ENCODE measurements at places on chromosomes 2 and 18. TPM values are rescaled to one million over a fixed set of nuclear protein-coding genes. Genes with fewer than 3 reads are reported as not detected.

The SCN9A gene
- polyA plus RNA-seq = 6.1 TPM

The HTR2B gene
- polyA plus RNA-seq = 0.15 TPM

The ABCG5 gene
- polyA plus RNA-seq = not detected

The LRRFIP1 gene
- 159 TPM for polyA plus RNA-seq

The LRP1B gene
- not detected for polyA plus RNA-seq

The CCBE1 gene
- polyA plus RNA-seq = 33.6 TPM

The VIT gene
- polyA plus RNA-seq = not detected

The PLGLB2 gene
- polyA plus RNA-seq = 0.51 TPM

The SP5 gene
- not detected for polyA plus RNA-seq

The DPP4 gene
- 31.6 TPM for polyA plus RNA-seq

The AMER3 gene
- polyA plus RNA-seq = not detected

The NEB gene
- 0.11 TPM for polyA plus RNA-seq

The NCK2 gene
- 5.7 TPM for polyA plus RNA-seq

The TNFRSF11A gene
- polyA plus RNA-seq = not detected

The NEU4 gene
- not detected for polyA plus RNA-seq

The GCG gene
- polyA plus RNA-seq = not detected

The SAG gene
- polyA plus RNA-seq = not detected

The ZSWIM2 gene
- not detected for polyA plus RNA-seq

The INPP1 gene
- polyA plus RNA-seq = 29.6 TPM

The SOX11 gene
- polyA plus RNA-seq = 0.13 TPM

The GRP gene
- not detected for polyA plus RNA-seq

The KDSR gene
- 54.7 TPM for polyA plus RNA-seq

The KIF5C gene
- 0.19 TPM for polyA plus RNA-seq

The FSHR gene
- not detected for polyA plus RNA-seq

The EFEMP1 gene
- polyA plus RNA-seq = 1,145 TPM

The PAIP2B gene
- 0.10 TPM for polyA plus RNA-seq
